ENCODE measurements at places on chromosomes 13 and 19.

- DNase-seq: no peak
Observed at GRCh38 chr19:18433735-18434398, 4.1 kb downstream of the ISYNA1 start.

GRCh38 chr19:33441277-33441699 is 67.8 kb downstream of the CEBPG start:
- no peak for DNase-seq

DNA sequence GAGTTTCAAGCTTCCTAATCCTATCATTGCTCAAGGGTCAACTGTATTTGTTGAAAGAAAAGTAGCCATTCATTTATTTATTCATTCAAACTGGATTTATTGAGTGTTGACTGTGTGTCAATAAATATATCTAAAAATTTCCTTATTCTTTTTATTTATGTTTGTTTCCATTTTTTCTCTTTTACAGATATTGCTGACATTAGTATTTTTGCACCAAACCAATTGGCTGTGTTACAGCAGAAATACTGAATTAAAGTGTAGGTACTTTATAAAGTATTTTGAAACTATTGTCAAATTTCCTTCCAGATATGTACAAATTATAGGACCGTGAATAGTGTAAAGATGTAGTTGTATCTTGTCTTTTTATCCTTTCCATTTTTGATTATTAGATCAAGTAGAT is 692.0 kb upstream of the SLC10A2 start:
- DNase-seq: no peak

DNA sequence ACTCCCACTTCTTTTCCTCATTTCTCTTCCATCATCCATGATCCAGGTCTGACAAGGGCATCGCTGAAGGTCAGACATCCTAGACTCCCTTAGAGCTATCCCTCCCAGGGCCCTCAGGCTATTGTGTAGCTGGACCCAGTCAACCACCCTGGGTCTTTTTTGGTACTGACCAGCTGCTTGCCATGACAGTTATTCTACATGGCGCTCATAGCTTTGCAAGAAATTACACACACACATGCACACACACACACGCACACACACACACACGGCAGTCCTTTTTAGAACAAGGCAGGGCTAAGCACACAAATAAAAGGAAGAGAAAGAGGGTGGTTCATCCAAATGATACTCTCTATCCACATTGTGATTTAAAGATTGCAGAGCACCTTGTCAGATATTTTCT is 18.3 kb downstream of the SIAH3 start:
- no peak for DNase-seq

DNA sequence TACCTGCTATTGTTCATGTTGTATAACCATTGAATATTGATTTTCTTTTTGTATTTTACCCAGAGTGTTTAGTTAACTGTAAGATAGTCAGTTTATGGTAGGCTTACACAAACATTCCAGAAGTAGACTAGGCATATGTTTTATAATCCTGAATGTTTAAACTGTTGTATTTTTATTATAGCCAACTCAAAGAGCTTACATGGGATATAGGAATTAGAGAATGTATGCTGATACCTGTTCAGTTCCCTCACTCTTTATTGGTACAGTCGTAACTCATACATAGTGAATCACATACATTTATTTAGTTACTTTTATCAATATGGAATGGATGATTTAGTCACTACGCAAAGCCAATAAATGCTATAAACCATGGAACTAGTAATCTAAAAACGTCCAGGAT is 657.9 kb downstream of the SLITRK5 start:
- no peak for DNase-seq

GRCh38 chr13:111659219-111659775 is 338.9 kb downstream of the TEX29 start:
- DNase-seq: no peak

DNA sequence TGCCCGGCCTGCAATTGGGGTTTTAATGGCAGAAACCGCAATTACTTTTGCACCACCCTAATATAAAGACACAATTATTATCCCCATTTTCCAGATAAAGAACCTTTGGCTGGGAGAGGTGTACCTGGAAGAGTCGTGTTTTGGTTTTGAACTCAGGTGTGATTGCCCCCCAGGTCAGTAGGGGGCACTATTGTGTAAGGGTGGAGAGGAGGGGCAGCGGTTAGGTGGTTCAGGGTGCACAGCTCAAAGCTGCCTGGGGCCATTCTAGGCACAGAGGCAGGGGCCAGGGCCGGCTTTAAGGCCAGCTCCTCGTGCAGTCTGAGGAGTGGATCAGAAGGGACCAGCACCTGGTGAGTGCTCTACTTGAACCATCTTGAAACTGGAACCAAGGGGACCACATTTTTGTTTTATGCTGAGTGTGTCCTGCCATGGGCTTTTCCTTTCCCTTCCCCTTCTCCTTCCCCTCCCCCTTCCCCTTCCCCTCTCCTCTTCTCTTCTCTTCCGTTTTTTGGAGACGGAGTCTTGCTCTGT is 5.8 kb upstream of the FCGRT start:
- no peak for DNase-seq

DNA sequence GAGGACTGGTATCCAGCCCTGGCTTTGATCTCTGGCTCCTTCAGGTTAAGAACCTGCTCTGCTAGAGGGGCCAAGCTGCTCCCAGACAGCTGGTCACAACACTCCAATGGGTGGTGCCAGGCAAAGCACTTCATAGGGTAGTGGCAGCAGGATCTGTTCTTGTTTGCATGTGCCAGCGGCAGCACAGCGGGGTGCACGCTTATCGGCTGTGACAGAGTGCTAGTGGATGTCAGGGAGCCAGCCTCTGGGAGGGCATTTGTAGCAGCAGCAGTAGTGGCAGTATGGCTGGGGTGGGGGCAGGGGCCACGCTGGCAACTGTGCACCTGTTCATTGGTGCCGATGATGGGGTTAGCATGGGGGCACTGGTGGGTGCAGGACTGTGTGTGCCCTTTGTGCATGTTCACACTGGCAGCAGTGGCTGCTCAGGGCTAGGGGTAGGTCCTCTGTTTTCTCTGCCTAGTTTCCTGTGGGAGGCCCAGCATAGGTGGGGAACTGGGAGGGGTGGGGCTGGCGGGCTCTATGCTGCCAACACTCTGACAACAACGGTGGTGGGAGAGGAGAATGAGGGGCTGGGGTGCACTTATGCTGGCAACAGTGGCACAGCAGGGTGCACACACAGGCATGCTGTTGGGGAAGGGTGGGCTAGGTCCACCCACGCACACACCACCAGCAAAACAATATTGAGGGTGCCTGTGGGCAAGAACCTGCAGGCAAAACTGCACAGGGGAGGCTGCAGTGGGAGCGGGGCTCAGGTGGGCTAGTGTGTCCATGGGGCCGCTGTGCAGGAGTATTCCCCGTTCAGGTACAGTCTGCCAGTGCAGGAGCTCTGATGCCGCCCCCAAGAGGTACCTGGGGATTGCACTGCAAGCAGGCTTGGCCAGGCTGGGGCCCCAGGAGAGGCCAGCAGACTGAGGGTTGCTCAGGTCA is 19.3 kb downstream of the AP1M1 start:
- DNase-seq: no peak

GRCh38 chr13:113901642-113902041 is 37.8 kb upstream of the GAS6 start:
- DNase-seq: no peak

- no peak for DNase-seq
Observed at GRCh38 chr13:103349211-103349980, 283.2 kb upstream of the SLC10A2 start.

- DNase-seq: no peak
Observed at GRCh38 chr19:45939792-45940514, 25.4 kb upstream of the NANOS2 start.

DNA sequence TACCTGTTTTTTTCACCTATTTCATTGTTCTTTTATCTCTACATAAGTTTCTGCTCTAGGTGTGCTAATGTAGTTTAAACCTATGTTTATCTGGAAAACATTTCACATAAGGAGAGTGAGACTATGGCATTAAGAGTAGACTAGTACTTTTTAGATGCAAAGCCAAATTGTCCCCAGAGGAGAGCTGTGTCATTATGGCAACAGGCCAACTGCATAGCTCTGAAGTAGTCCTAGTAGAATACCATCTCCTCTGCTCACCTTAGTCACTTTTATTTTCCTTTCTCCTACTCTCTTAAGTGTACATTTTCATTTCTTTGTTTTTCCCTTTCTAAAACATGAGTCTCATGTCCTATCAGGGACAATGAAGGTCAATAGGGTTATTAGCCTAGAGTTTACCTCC is 123.1 kb downstream of the ITGBL1 start:
- DNase-seq: no peak

DNA sequence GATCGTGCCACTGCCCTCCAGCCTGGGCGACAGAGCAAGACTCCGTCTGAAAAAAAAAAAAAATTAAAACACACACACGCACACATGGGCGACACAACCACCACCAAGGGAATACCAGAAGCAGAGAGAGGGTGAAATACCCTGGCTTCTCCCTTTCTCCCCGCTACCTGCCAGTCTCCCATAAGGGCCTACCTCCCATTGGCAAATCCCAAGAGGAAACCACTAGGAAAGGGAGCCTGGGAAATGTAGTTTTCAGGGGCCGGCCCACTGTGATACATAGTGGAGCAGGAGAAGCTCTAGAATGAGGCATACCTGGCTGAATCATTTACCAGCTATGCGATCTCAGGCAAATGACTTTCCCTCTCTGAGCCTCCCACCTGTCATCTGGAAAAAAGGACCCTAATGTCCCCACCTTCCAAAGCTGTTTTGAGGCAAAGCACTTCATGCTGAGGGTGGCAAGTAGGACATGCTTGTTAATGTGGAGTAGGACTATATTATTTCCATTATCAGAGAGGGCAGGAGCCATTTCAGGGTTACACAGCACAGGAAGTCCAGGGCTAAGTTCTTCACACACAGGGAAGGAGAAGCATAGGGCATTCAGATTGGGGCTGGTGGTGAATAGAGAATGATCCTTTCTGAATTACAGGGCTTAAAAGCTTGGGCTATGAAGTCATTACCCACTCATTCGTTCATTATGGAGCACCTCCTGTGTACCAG is 14.3 kb upstream of the HNRNPUL1 start:
- DNase-seq: no peak

- peak; percentile 20 for DNase-seq
Observed at GRCh38 chr13:99123101-99124045, 77.3 kb upstream of the UBAC2 start.

DNA sequence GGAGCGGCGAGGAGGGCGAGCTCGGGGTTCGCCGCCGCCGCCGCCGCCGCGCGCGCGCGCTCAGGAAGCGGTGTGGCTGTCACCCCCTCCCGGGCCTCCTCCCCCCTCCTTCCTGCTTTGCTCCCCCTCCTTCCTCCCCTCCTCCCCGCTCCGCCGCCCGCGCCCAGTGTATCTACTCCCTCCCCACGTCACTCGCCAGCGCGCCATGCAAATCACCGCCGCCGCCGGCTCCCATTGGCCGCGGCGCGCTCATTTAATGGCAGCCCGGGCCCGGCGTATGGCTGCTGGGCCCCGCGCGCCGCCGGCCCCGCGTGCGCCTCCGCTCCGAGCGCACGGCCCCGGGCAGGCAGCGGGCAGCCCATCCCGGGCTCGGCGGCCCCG is 335 bp upstream of the SOX1 start:
- no peak for DNase-seq

DNA sequence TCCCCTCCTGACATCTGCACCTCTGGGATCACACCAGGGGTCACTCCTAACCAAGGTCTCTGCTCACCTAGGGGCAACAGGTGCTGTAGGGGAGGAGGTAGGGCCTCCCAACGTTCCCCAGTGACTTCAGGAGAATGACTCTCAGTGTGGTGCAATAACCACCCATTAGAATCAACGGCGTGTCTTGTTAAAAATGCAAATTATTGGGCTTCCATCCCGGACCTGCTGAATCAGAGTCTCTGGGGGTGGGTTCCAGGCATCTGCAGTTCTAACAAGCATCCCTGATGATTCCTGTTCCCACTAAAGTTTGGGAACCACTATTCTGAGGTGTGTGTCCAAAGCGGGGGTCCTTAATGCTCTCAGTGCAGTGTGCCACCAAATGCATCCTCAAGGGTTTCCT is 84.6 kb downstream of the CRYL1 start:
- DNase-seq: no peak

- DNase-seq: peak; percentile 93
Observed at GRCh38 chr19:55086730-55087541, 11.3 kb downstream of the EPS8L1 start.

- DNase-seq: no peak
Observed at GRCh38 chr19:36110487-36111199, at the start of gene OVOL3. Gene OVOL3, plus strand, starts transcription at chr19:36111143. Its CDS starts 60 bp downstream, at chr19:36111203.

GRCh38 chr13:80036845-80037504 is 304.0 kb downstream of the SPRY2 start:
- DNase-seq: no peak

- peak; percentile 59 for DNase-seq
Observed at GRCh38 chr19:3359015-3359918, 7.1 kb upstream of the NFIC start.

GRCh38 chr13:36418022-36418805 is 14.1 kb upstream of the CCNA1 start:
- peak; percentile 92 for DNase-seq

DNA sequence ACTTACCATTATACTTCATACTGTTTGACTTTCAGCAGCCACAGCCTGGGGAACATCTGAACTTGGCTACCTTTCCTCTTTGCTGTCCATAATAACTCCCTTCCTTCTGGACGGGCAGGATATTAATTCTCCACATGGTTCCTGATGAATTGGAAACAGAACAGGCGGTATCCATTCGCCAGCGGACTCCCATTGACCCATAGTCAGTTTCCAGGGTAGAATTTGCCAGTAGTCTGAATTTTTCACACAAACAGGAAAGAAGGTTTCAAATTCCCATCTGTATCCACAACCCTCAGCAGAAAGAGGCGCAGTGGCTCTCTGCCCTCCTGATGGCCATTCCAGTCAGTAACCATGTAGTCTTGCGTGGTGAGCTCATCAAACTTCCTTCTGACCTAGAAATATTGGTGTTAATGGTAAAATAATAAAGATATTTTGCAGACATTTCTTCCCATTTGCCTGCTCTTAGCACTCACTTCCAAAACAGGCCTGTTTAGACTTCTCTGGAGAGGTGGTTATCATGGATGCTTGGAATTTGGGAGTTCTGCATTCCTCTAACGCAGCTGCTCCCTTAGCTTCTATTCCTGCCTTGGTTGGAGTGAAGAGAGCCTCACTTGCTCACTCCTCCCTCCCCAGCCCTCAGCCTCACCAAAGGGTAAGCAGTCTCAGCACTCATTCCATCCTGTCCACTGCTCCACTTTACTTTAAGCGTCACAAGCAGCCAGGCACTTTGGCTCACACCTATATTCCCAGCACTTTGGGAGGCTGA is 75.0 kb upstream of the OXGR1 start:
- DNase-seq: no peak

- DNase-seq: no peak
Observed at GRCh38 chr13:28753946-28754345, 35.2 kb upstream of the SLC46A3 start.

- DNase-seq: no peak
Observed at GRCh38 chr13:74795526-74795925, 661.3 kb upstream of the KLF12 start.

Data from iris pigment epithelial cell (primary cell).